ENCODE measurements at places on chromosomes 1 and 21.

DNA sequence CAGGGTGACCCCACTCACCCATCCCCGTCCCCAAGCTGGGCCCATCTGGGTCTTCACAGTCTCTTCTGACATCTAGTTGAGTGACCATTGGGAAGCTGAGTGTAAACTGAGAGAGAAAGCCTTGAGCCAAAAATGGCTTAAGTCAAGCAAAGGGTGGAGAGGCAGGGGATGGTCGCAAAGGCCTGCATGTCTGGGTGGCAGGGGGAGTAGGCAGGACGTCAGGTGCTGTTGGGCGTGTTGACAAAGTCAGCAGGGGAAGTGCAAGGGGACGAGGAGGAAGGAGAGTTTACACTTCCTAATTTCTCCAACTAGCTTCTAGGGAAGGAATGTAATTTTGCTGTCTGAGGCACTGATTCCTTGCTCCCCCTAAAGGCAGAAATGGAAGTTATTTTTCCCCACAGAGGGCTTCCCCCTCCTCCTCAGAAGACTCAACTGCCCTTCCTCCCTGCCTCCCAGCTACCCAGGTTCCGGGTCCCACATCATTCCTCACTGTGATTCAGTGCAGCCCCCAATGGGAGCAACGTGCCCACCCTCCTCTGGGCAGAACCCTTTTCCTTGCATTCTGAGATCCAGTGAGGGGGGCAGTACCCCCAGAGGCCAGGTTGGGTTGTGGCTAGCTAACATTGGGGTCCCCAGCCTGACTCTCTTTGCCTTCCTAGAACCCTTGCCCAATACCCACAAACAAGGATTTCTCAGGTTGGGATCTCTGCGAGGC is 1.2 kb upstream of the ADORA1 start:
- peak; percentile 59 for DNase-seq

DNA sequence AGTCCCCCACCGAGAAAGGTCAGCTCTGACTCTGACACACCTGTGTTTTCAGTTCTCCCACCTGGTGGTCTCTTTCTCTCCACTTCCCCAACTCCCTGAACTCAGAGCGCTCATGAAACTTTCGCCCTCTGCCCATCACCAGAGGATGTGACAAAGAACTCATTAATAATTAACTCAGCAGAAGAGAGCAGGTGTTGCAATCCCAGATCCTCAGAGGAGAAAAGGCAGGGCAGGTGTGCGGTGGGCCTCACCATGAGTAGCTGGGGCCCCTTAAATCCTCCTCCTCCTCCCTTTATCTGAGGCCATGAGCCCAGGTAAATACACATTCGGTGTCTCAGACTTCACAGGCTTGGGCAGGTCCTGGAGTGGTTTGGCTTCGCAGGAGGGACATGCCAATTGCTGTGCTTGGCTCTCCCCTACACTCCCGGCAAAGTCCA is 1.7 kb upstream of the LAMB3 start:
- no peak for DNase-seq

DNA sequence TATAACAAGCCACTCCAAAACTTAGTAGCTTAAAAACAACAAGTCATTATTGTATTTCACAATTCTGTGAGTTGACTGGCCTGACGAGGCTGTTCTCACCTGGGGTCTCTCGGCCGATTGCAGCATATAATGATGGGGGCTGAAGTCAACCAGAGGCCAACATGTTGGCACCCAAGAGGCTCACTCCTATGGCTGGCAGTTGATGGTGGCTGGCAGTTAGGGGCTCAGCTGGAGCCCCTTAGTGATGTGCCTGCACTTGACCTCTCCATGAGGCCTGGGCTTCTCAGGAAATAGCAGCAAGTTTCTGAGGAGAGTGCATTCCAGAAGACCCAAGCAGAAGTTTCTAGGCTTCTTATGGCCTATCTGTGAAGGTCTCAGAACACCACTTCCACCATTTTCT is 459.4 kb downstream of the NPHP4 start:
- no peak for DNase-seq

GRCh38 chr21:35478161-35479064 is 429.3 kb upstream of the RUNX1 start:
- peak; percentile 40 for DNase-seq

DNA sequence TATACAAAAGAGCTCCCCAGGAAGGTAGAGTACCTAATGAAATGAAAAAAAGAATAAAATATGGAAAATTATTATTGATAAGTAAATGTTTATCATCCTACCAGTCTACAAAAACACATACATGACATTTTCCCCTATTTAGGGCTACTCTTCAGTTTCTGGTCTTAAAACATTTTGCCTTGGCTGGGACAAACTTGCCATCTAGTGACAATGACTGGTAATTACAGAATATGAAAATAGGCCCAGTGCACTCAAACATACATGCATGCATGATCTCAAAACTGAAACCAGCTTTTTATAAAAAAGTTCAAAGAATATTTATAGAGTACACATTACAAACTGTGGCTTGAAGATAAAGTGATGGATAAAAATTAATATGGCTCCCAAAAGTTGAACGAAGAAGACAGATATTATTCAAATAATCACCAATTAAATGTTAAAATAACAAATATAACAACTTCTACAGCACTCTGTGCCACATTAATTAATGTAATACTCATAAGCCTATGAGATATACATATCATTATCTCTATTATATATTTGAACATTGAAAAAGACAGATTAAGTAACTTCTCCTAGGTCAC is 10.5 kb upstream of the RNPC3 start:
- DNase-seq, result peak; percentile 76

- DNase-seq, result no peak
Observed at GRCh38 chr1:176466514-176466913, 3.5 kb downstream of the PAPPA2 start.

- peak; percentile 38 for DNase-seq
Observed at GRCh38 chr21:34020005-34020847, 53.2 kb upstream of the MRPS6 start.

GRCh38 chr1:2163205-2163604 is 31.4 kb downstream of the FAAP20 start:
- no peak for DNase-seq

- DNase-seq, result no peak
Observed at GRCh38 chr1:111723091-111723806, 15.9 kb downstream of the INKA2 start.

GRCh38 chr1:247435030-247435758 is 19.2 kb downstream of the NLRP3 start:
- DNase-seq, result peak; percentile 19

DNA sequence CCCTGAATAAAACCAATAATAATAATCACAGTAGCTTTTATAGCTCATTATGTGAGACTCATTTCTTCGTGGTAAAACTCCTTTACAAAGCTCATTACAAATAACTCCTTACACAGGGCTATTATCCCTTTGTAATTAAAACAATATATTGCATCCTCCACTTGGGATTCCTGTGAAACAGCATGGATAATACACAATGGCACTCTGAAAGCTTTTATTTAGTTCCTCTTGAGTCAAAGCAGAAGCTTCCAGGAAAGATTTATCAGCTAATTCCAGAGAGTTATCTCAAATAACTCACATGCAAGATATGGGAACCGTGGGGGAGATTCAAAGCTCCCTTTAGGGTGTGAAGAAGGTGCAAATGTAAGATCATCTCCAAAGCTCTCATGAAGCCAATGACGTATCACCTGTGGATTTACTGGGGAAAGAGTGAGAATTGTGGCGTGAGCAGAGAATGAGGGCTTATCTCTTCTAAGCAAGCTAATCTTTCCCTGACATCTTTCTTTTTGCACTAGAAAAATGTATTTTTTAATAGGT is 60.4 kb upstream of the GJA5 start:
- DNase-seq, result no peak

DNA sequence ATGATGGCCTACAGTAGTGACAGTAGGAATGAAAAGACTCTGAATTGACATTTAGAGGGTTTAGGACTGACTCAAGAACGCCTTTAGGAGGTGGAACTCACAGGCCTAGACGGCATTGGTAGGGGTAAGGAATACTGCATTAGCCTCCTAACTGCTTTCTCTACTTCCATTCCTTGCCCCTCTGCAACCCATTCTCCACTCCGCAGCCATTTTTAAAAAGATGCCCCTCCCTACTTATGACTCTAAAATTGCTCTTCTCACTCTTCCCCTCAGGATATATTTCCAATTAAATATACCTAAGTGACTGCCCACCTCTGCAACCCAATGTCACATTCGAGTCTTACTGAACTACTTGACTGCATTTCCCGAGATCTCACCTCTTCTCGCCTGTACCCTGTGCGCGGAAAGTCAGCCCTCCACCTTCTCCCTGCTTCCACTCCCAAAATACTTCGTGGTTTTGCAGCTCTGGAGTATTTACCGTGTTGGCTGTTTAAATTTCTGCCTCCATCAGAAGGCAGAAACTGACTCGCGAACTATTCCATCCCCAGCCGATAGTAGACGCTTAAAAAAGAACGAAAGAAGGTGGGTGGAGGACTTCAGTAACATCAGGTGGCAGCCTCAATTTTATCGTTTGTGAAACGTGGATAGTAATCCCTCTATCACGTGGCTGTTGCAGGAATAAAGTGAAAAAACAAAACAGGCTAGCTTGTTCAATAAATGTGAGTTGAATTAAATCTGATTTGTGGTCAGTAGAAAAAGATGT is 1.1 kb upstream of the YBX1 start:
- DNase-seq, result peak; percentile 54

GRCh38 chr1:65495137-65495536 is 74.7 kb downstream of the LEPR start:
- DNase-seq, result peak; percentile 55

DNA sequence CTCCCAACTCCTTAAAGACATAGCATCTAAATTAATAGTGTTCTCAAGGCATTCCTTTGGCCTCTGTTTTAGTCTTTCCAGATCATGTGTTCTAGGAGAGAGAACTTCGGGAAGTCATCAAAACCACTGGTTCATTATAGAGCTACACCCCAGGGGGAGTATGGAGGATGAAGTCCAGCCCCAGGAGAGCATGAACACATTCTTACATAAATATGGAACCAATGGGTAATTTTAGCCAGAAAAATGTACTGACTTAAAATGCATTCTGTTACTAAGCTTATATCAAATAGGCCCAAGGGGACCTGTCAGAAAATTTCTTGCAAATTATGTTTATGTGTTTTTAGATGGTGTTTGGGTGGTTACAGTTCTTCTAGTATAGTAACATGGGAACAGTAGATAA is 165.2 kb downstream of the NTMT2 start:
- DNase-seq, result peak; percentile 54

DNA sequence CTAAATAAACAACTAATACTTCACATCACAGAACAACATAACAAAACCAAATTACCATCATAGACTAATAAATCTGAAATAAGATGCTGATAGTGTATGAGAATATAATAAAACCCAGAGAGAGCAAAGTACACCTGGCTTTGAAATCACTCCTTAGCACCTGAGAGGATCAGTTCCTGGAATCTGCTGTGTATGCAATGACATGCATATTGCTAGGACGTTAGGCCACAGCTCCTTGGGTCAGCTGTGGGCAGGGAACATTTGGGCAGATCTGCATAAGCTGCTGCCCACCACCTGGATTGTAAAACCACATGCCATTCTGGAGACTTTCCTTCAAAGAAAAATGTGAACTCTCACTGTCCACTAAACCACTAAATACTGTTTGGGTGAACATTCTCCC is 81.1 kb downstream of the NR5A2 start:
- no peak for DNase-seq

DNA sequence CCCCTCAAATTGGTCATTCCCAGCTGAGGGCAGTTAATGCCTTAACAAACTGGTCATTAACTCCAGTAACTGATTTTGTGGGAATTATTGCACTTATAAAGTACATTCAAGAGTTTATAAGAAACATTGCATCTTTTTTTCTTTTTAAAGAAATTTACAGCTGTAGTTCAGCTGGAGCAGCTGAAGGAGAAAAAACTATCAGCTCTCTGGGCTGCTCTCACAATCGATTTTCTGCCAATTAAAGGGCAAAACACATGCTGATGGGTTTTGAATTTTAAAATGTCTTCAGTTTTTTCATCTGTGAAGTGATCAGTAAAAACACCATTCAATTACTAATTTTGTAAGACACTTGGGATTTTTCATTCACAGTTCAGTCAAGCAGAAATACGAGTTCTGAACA is 74.7 kb downstream of the KIFAP3 start:
- DNase-seq, result peak; percentile 82

DNA sequence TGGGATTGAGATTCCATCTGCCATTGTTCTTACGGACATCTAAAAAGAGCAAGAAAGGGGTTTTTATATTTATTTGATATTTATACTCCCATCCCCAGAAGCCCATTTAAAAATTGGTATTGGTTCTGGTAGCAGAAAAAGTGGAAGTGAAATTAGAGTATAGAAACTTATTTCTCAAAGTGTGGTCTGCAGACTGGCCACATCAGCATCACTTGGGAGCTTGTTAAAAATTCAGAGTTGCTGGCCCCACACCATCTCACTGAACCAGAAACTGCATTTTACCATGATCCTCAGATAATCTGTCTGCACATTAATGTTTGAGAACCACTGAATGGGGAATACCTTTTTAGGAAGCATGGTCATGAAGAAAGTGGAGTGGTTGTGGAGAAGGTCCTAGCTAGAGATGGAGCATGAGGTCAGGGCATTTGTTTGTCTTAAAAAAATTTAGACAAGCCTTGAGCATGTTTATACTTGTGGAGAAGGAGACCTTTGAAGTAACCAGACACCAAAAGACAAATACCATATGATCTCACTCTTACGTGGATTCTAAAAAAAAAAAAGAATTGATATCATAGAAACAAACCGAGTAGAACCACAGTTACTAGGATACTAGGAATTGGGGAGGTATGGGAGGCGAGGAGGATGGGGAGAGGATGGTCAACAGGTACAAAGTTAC is 116.3 kb downstream of the ST6GALNAC3 start:
- DNase-seq, result no peak

GRCh38 chr1:46553506-46553905 is 2.1 kb upstream of the KNCN start:
- no peak for DNase-seq

- no peak for DNase-seq
Observed at GRCh38 chr1:160200786-160201185, 4.4 kb upstream of the PEA15 start.

DNA sequence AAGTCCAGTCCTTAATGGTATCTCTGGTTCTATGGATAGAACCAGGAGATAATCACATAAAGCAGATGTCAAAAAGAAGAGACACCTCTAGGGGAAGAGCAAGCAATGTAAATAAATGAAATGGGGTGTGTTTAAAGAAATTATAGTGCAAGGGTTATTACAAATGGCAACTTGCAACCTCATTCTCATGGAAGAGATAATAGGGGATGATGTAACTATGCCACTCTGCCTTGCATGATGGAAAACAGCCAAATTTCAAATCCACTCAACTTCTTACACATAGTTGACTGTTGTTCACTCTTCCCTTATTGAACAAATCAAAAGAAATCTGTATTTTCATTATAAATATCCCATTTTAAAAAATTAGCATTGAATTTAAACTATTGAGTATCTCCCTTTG is 274.0 kb upstream of the TMPRSS15 start:
- no peak for DNase-seq

All from muscle of leg (tissue), 16 donors.